ENCODE measurements at places on chromosomes 1 and 21.
A peak's percentile ranks its signal among the peaks of the same experiment; 100 is the strongest.

GRCh38 chr1:43319288-43319687, 18.3 kb upstream of the MPL start:
- DNase-seq, result no peak

- DNase-seq, result peak; percentile 65
These were observed 1.2 kb downstream of the PIK3C2B start for GRCh38 chr1:204493145-204493983.

DNA sequence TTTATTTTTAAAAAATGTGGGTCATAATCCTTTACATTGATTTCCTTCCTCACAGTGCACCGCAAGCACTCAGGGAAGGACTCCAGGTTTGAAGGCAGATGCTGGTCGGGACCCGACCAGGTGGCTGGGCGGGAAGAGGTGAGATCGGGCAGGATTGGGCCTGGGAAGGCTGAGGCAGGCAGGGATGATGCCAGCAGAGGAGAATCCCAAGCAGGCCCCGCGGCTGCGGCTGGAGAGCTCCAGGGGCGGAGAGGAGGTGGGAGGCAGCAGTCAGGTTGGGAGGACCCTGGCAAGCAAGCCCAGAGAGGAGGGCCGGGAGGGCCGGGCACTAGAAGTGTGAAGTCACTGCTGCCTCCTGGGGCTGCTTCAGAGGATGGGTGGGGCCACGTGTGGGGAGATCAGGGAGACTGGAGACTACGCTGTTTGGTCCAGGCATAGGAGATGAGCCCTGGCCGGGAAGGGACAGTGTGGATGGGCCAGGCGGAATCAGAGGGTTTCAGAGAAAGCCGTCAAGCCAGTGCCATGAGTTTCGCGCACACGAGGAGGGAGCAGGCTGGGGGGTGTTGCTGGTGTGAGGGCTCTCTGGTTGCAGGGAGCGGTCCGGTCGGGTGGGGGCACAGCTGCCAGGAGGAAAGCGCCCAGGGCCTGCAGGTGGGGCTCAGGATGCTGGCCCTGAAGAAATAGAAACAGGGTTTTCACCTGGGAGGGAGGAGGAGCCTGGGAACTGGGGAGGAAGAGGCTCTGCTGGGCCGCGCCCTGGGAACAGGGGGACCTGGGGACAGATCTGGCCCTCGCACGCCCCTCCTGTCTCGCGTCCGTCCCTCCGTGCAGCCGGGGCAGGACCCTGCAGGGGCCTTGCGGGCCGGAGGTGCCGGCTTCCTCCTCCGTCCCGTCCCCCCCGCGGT, 888 bp upstream of the COL18A1 start:
- peak; percentile 15 for DNase-seq

DNA sequence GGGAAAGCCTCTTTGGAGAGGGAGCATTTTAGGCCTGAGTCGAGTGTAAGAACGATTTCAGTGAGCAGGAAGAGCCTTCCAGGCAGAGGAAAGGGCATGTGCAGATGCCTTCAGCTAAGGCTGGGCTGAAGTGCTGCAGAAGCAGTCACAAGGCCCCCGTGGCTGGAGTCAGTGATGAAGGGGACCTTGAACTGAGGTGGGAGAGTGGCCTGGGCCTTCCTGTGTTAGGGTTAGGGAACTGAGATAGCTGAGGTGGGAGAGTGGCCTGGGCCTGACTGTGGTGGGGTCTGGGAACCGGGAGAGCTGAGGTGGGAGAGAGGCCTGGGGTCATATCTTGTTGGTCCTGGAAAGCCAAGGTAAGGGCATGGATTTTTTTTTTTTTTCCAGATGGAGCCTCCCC, 50.9 kb upstream of the ETV3 start:
- no peak for DNase-seq

DNA sequence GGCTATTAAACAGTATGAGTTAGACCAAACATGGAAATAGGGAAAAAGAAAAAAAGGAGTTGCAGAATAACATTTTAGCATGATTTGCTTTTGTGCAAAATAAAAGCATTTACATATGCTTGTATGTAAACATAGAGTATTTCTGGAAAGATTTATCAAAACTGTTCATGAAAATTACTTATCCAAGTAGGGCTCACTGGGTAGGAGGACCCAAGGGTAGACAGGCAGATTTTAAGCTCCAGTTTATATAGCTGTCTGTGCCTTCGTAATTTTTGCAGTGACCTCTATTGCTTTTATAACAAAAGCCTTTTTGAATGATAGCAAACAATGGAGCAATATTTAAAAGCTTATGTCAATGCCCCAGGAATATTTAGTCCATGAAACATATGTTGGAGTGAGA, 228.8 kb upstream of the IRF2BP2 start:
- no peak for DNase-seq

- DNase-seq, result no peak
These were observed 35.0 kb upstream of the AGO1 start for GRCh38 chr1:35847935-35848565.

DNA sequence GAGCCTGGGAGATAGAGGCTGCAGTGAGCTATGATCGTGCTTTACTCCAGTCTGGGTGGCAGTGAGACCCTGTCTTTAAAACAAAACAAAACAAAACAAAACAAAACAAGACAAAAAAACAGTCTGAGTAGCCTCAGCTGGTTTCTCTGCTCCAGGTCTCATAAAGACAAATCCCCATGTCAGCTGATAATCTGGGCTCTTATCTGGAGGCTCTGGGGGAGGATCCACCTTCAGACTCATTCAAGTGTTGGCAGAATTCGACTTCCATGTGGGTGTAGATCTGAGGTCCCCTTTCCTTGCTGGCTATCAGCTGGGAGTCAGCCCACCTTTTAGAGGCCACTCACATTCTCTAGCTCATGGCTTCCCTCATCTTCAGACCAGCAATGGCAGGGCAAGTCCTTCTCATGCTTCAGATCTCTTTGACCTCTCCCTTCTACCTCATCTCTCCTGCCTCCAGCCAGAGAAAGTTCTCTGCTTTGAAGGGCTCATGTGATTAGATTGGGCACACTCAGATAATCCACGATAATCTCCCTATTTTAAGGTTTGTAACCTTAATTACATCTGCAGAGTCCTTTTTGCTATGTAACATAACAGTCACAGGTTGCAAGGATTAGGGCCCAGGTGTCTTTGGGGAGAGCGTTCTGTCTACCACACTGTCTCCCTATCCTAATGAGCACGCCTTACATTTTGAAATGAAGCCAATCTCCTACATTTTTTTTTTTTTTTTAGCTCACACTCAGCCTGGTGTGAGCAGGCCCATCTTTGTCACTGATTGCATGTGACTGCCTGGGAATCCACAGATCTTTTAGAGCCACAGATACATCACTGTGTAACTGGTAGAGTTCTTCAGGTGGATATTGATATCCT, 7.5 kb upstream of the PYCR2 start:
- DNase-seq, result no peak

GRCh38 chr1:56557746-56558145, 21.6 kb downstream of the PLPP3 start:
- DNase-seq, result no peak

DNA sequence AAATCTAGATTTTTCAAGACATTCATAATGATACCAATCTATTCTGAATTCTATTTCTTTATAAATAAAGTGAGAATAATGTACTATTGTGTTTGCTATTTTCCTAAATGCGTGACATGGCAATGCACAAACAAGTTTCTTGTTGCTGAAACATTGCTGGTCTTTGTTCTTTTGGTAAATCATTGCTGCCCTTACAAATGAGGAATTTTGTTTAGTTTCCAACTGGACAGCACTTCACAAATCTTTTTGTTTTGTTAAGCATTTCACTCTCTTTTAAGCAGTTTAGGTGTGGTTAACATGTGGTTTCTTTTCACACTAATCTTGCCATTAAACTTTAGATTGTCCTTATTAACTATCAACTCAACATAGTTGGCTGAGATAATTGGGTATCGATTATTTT, 94.6 kb downstream of the LRRC7 start:
- DNase-seq, result no peak

- no peak for DNase-seq
These were observed 62.9 kb upstream of the SYT6 start for GRCh38 chr1:114216431-114217173.

- peak; percentile 81 for DNase-seq
These were observed 714.7 kb downstream of the NCAM2 start for GRCh38 chr21:21712748-21713520.

- DNase-seq, result no peak
These were observed 126.2 kb downstream of the FGGY start for GRCh38 chr1:59422921-59423575.
